ENCODE measurements at places on chromosomes 1 and 21.

- DNase-seq = no peak
These were observed 103.3 kb upstream of the KCND3 start for GRCh38 chr1:112092656-112093371.

DNA sequence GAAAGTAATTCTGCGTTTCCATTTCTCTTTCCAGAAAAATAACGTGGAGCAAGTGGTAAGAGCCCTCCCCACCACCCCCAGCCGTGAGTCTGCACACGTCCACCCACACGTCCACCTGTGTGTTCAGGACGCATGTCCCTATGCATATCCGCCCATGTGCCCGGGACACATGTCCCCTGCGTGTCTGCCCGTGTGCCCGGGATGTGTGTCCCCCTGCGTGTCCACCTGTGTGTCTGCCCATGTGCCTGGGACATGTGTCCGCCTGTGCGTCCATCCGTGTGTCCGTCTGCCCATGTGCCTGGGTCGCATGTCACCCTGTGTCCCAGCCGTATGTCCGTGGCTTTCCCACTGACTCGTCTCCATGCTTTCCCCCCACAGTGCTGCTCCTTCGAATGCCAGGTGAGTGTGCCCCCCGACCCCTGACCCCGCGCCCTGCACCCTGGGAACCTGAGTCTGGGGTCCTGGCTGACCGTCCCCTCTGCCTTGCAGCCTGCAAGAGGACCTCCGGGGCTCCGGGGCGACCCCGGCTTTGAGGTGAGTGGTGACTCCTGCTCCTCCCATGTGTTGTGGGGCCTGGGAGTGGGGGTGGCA lies 5.6 kb downstream of the COL6A1 start:
- DNase-seq = no peak

DNA sequence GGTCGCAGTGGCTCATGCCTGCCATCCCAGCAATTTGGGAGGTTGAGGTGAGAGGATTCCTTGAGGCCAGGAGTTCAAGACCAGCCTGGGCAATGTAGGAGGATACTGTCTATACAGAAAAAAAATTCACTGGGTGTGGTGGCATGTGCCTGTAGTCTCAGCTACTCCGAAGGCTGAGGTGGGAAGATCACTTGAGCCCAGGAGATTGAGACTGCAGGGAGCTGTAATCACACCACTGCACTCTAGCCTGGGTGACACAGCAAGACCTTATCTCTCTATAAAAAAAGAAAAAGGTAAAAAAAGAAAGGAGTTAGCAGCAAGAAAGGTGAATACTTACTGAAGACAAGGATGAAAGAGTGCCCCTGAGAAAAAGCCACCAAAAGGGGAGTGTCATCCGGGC lies 23.7 kb upstream of the BCL10 start:
- DNase-seq = no peak

- no peak for DNase-seq
These were observed 90.4 kb downstream of the KCNK1 start for GRCh38 chr1:233704170-233704897.

DNA sequence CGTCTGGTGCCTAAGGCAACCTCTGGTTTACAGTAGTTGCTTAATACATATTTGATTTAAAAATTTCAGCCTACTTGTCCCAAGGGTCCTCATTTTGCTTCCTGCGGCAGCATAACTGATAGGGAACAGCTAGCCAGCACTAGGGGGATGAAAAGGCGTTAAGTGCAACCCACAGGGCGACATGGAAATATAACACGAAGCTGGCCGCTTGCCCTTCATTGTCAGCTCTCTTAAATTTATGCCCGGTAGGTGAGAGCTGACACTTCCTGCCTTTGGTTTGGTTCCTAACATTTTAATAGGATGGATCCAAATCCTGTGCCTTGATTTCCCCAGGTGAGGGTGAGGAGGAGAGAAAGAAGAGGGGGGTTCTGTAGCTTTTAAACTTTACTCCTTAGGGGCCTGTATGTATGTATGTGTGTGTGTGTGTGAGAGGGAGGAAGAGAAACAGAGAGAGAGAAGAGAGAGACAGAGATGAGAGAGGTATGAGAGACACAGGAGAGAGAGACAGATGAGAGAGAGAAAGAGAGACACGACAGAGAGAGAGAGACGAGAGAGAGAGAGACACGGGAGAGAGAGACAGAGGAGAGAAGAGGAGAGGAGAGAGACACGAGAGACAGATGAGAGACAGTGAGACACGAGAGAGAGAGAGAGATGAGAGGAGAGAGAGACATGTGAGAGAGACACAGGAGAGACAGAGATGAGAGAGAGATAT lies 938 bp upstream of the ACTN2 start:
- no peak for DNase-seq

DNA sequence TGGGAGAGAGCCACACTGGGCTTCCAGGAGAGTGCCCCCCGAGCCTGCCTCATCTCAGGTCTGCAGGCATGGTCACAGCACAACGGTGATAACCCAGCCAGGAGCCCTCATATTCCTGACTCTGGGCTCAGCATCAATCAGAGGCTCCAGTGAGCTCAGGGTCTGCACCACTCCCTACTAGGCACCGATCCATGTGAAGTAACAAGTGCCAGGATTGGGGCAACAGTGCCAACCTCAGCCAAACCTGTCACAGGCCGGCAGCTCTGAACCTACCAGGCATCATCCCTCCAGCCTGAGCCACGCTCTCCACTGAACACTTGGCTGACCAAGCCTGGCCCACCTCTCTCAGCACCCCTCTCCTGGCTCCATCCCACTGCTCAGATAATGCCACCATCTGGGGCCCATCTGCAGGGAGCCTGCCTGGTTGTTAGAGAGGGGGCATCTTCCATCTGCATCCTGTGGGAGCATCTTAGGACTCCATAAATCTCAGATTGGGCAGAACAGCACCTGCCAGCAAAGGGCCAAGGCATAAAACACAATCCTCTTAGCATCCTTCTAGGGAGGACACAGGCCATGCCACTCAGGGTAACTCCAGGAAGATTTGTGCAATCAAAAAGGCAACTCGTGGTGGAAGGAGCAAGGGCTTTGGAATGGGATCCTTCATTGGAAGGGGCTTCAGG lies 213.7 kb upstream of the CSF3R start:
- DNase-seq = no peak

DNA sequence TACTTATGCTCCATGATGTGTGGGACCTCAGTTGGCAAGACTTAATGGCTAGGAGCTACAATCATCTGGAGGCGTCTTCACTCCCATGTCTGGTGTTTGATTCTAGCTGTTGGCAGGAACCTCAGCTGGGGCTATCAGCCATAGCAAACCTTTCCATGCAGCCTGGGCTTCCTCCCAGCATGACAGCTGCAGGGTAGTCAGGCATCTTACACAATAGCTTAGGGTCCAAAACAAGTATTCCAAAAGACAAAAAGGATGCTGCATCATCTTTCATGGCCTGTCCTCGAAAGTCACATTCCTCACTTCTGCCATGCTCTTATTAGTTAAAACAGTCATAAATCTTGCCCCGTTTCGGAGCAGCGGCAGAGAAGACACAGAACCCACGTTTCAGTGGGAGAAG lies 90.9 kb downstream of the LRRC8C start:
- no peak for DNase-seq

DNA sequence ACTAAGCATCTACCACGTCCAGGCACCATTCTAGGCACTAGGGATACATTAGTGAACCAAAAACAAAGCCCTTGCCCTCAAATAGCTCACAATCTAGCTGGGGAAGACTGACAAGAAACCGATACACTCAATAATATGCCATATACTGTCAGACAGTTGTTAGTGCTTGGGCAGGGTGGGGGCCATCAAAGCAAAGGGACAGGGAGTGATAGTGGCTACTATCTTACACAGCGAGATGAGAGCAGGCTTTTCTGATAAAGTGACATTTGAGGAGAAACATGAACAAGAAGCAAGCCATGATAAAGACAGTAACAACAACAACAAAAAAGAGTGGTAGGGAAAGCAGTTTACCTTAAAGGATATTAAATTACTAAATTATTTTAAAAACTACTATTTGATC lies 41.1 kb downstream of the ERO1B start:
- no peak for DNase-seq
